ENCODE measurements at places on chromosomes 16 and 17.

DNA sequence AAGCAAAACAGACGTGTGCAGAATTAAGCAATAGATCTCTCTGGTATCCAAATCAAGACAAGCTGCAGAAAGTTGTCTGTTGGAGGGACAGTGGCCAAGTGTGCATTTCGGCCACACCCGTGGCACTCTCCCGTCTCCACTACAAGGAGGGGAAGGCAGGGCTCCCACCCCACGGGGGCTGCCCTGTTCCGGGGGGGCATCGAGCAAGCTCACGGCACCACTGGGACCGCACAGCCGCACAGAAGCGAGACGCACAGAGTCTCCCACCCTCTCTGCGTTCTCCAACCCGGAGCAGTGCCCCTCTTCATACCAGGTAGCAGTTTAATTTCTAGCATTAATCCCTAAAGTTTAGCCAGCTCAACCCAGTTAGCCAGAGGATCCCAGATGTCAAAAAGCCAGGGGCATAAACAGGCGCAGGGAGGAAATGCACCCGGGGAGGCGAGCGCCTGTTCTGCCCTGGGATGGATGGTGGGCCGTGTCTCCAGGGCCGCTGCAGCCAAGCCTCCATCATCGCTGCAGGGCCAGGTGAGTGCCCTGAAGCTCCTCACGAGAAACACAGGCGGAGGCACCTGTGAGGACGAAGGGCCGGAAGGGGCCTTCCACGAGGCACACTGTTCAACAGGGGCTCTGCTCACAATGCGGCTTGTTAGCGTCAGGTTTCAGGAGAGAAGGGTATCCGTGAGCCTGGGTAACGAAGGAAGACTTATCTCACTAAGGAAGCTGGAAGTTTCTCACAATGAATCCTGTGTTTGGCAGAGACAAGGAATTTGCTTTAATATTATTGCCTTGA lies 42.1 kb upstream of the METRNL start:
- DNase-seq = no peak

DNA sequence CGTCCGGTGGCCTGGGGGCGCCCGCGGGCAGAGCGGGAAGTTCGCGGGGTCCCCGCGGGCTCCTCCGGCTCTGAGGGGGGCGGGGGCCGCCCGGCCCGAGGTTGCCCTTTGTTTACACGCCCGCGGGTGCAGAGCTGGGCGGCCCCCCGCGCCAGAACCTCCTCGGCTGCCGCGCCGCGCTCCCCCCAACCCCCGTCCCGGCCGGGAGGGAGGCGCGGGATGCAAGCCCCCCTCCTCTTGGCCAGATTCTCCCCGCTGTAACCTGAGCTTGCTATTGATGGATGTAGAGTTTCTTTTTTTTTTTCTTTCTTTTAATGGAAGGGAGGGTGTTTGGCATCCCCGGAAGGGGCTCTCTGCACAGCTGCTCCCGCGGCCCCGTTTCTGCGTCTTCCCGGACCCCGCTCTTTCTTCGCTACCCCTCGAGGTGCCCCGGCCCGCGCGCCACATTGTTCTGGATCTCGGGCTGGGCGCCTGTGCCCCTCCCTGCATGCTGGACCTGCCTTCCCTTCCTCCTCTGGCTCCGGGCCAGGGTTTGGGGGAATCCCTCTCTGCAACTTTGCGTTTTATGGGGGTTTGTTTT lies 646 bp downstream of the CBX2 start:
- no peak for DNase-seq

DNA sequence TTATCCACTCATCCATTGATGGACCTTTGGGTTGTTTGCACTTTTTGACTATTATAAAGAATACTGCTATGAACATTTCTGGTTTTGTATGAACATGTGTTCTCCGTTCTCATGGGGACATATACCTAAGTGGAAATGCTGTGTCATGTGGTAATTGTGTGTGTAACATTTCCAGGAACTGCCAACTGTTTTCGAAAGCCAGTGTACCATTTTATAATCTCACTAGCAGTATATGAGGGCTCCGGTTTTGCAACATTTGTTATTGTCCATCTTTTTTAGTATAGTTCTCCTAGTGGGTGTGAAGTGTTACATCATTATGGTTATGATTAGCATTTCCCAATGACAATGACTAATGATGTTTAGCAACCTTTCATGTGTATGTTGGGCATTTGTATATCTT lies 5.1 kb upstream of the TRIM25 start:
- DNase-seq = no peak

GRCh38 chr16:1244881-1245280 lies 4.4 kb downstream of the TPSAB1 start:
- DNase-seq = no peak

GRCh38 chr17:3626831-3627768 lies 8.9 kb downstream of the SHPK start:
- no peak for DNase-seq

DNA sequence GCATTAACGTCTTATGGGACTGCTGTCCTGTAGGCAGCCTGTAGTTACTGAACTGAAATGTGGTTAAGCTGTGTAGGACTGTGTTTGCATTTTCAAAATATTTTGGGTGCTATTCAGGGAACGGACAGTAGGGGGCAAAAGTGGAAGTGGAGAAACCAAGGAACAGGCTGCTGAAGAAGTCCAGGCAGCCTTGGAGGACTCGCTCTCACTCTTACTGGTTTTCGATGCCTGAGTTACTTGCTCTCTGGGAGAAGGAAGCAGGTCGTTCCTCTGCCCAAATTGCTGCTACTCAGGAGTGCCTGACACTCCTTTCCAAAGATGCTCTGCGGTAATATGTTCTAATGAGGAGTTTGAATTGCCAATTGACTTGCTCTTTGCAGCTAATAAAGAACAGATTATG lies 64.5 kb upstream of the RBFOX1 start:
- DNase-seq = no peak

DNA sequence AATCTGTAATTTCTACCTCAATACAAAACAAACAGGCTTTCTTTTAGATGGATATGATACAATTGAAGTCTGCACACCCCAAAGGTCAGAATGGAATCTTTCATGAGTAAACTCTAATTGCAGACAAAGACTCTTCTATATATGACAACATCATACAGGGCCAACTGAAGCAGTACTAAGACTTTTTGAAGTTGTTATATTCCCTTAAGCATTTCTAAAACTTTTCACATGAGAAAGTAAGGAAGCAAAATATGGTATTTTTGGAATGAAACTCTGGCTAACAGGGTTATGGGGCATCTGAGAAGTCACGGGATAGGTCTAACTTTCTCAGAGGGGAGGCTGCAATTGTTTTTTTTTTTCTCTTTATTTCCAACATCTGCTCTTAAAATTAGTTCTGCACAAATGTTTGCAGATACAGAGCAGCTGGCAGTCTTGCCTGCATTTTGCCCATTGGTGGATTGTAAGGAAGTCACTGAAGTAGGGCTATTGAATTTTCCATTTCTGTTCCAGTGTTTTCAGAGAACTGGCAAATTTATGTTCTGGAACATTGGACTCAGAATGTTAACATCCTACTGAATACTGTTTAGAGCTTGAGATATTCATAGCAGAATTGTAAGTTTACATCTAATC lies 59.1 kb downstream of the SSH2 start:
- DNase-seq = no peak

GRCh38 chr17:59848778-59849177 lies 44.0 kb downstream of the TUBD1 start:
- DNase-seq = no peak

DNA sequence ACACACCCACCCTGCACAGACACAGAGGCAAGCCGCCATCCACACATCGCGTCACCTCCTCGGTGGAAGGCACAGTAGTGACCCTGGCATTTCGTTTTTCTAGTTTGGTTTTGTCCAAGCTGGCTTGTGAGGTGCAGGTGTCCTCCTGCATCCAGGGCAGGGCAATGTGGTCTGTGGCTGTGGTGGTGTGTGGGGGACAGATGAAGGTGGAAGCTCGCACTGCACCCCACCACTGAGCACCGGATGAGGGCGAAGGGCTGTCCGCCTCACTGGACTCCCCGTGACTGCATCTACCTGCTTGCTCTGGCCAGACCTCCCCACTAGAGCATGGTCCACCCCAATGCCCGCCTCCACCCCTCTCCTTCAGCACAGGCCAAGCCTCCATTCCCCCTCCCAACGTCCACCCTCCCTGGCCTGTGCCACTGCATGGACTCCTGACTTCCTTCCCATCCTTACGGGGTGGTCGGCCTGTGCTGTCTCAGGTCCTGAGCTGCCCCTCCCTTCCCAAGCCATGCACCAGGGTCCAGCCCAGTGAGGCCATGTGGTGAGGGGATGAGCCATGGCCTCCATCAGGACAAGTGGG lies 78.8 kb upstream of the CBX4 start:
- DNase-seq = no peak

DNA sequence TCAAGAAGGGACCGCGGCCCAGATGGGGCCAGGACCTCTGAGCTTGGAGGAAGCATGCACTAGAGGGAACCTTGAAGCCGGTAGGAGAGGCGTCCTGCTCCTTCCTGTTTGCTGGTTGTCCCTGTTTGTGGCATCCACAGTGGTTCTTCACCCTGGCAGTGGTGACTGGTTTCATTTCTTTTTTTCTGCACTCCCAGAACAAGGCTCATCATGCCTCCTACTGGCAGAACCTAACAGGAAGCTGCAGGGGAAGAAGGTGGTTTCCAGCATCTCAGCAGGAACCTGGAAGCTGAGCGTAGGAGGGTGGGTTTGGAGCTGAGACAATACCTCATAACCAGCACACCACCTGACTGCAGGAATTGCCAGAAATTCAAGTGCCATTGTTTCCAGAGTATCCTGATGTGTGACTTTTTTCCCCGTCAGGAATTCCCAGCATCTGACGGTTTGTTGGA lies 5.8 kb downstream of the TMEM231 start:
- DNase-seq = no peak

- no peak for DNase-seq
Observed at GRCh38 chr16:57054771-57055170, 37.6 kb upstream of the CPNE2 start.

GRCh38 chr16:17476414-17477259 lies 5.9 kb upstream of the XYLT1 start:
- DNase-seq = no peak

DNA sequence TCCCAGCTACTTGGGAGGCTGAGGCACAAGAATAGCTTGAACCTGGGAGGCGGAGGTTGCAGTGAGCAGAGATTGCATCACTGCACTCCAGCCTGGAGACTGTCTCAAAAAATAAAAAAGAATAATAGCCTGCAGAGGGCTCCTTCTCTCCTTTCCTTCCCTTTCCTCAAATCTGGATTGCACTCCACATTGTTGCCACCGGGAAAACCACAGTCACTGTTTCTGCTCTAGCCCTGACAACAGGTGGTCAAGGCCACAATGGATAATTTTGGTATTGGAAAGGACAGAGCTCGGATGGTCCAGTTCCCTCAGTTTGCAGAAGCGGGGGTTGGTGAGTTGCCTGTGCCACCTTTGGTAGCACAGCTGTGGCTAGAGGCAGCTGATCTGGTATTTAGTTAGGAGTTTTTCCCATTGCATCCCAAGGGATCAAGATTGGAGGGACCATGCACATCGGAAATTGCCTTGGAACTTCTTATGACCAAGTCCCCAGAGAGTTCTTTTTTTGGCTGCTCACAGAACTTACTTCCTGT lies 44.7 kb upstream of the PRSS54 start:
- no peak for DNase-seq

DNA sequence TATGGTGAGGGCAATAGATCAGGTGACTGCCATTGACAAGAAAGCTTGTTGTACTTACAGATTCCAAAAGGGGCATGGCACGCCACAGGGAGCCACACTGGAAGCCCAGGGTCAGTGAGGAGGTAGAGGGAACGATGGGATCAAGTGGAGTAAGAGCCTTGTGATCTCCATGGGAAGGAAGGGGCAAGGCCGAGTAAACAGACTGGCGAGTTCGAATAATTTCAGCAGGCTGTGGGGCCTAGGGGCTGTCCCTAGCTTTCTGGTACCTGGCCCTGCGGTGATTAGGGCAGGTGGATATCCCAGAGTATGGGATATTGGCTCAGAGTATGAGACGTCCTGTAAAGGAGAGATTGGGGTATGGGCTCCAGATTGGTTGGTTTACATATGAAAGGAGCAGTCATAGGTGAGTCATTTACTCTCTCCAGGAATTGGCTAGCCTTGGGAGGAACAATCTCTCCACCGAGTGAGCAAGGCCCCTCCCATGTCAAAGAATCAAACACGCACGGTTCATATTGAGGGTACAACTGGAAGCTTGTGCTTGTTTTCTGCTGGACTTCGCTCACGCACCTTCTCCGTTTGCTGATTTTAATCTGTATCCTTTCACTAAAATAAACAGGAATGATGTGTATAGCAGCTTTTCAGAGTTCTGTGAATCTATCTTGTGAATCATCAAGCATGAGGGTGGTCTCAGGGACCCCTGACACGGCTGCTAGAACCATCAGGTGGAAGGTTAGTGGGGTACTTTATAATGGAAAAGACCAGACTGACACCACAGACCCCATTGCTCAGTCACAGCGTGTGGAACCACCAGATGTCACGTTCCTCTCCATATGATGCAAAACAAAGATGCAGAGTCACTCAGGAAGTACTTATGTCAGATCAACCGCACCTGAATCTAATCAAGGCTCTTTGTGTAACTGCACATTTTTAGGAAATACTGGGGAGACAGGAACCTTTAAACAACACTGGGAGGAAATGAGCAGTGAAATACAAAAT lies 27.9 kb downstream of the GABARAPL2 start:
- no peak for DNase-seq

GRCh38 chr17:50638966-50639713 lies 4.5 kb downstream of the ABCC3 start:
- DNase-seq = no peak

DNA sequence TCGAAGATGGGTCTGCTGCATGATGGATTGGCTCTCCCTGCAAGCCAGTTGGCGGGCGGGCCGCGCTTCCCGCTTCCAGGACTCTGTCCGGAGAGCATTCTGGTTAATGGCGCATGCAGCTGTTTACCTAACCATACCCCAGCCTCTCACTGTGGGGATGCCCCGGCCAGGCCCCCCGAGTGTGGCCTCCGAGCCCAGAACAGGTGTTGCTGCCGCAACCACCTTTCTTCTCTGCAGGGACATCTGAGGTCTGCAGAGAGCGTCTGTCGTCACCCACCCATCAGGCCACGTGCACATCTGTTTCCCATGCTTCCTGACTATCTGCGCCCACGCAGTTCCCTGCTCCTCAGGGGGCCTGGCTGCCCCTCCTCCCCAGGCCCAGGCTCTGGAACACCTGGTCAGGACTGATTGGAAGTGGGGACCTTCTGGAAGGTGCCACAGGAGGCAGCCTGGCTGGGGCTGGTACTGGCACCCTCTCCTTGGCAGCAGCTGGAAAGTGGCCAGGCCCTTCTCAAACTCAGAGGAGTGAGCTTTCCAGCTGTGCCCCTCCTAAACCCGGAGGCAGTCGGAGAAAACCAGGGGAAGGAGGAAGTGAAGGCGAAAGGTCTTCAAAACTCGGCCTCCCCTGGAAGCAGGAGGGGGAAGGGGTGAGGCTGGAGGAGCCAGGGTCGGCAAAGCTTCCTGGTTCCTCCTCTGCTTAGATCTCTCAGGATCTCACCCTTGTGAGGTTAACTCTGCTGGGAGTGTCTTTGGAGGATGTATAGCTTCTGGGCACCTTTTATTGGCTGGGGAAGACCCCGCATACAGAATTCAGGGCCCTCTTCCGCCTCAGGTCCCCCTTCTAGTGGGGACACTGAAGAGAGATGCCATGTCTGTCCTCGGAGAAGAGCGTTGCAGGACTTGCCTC lies 64.5 kb upstream of the CIBAR2 start:
- no peak for DNase-seq

- no peak for DNase-seq
Observed at GRCh38 chr16:68636818-68637217, 8.3 kb upstream of the CDH3 start.
